ENCODE measurements at places on chromosomes 3 and 15.

DNA sequence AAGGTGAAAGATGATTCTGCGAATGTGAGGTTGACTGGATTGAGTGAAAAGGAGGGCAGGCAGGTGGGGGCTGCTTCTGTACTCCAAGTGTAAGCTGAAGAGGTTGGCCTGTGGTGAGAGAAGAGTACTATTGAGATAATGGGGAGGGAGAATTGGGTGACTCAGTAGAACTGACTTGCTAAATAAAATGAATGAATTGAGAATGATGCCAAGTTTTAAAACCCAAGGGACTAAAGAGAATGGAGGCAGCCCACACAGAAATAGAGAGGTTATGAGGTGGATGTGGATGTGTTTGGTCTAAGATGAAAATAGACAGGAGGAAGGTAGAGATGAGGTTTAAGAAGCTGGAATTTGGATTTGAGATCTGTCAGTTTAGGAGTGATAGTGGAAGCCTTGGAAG is 5.9 kb downstream of the MME start:
- DNase-seq = no peak

- DNase-seq = no peak
Observed at GRCh38 chr3:152733584-152734119, 101.3 kb upstream of the P2RY1 start.

GRCh38 chr3:146894406-146894805 is 289.3 kb upstream of the PLSCR5 start:
- DNase-seq = no peak

GRCh38 chr3:124118397-124118796 is 126.5 kb upstream of the ROPN1 start:
- no peak for DNase-seq

GRCh38 chr3:114155370-114155821 is 23.5 kb downstream of the DRD3 start:
- DNase-seq = peak; percentile 20

- no peak for DNase-seq
Observed at GRCh38 chr3:10411598-10412332, 90.9 kb upstream of the SEC13 start.

DNA sequence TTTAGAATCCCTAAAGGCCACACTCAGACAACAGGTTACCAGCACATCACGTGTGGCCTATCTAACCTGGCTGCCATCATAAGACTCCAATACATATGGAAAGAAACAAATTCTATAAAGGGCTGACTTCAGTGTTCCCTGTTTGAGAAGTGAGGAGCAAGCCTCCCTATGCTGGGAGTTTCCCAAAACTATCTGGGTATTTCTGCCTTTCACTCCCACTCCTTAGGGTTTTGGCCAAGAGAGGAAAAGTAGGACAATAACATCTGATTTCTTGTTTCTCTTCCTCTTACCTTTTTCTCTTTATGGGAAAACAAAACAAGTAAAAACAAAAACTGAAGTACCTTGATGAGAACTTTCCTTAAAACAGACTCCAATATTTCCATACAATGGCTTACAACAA is 121.5 kb upstream of the COL8A1 start:
- DNase-seq = no peak

- no peak for DNase-seq
Observed at GRCh38 chr3:24598695-24599470, 104.2 kb upstream of the THRB start.

- no peak for DNase-seq
Observed at GRCh38 chr3:168117059-168117458, 21.3 kb upstream of the GOLIM4 start.

GRCh38 chr3:193989186-193989585 is 146.8 kb upstream of the HES1 start:
- no peak for DNase-seq

- DNase-seq = no peak
Observed at GRCh38 chr15:88152672-88153071, 103.9 kb downstream of the NTRK3 start.

- no peak for DNase-seq
Observed at GRCh38 chr15:65922621-65923020, 53.3 kb downstream of the RAB11A start.

GRCh38 chr3:41209646-41210045 is 10.3 kb downstream of the CTNNB1 start:
- DNase-seq = no peak

DNA sequence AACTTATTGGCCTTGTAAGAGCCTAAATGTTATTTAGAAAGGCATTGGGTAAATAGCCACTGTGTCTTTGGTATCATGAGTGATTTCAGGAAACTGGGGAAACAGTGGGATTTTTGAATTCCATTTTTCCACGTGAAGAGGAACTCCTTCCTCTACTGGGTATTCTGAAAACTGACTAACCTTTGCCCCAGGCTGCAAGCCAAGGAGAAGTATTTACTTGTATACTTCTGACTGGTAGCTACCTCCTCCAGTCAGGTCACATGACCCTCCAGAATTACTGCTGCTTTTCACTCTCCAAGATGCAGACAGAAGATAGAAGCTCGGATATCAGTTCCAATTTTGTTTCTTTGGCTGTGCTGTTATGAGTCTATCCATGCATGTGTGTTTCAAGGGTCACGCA is 50.9 kb upstream of the MAP3K13 start:
- DNase-seq = no peak

DNA sequence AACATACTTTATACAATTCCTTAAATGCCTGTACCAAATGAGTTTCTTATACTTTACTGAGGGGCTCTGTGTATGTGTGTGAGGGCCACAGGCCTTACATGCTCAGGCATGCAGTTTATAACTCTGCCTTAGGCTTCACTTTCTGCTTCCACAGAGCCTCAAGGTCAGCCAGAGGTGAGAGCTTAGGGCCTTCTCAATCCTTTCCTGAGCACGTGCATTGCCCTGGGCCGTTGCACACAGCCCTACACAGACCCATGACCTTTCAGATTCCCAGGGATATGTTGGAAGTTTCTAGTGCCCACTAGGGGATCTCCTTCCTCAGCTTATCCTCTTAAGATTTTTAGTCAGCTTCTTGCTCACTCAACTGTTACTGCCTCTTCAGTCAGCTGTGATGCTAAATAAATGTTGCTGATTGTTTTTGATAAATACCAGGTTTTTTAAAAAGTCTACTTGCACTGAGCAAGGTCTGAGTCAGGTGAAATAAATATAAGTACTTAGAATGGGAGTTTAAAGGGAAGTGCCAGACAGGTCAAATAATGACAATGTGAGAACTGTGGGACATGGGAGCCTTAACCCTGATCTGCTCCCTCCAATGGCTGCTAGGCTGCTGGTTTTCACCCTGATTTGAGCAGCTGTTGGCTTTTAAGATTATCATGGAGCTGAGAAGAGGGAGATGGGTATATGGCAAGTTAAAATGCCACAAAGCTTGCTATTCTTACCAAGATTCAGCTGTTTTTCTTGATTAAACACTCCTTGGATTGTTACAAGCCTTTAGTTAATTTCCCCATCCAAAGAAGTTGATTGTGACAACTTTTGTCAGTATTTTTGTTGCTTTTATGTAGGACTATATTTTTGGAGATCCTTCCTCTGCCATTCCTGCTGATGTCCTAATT is 169.5 kb downstream of the PLD1 start:
- no peak for DNase-seq

GRCh38 chr3:46138581-46138980 is 69.5 kb downstream of the CCR1 start:
- DNase-seq = no peak
